Frontal cortex (tissue), 4 donors: ENCODE measurements at places on chromosomes 12 and 14. TPM values are rescaled to one million over a fixed set of nuclear protein-coding genes. Genes with fewer than 3 reads are reported as not detected.

CDKN3 gene
- total RNA-seq, result 5.3 TPM

GNG2 gene
- 400 TPM for total RNA-seq

AQP6 gene
- total RNA-seq, result not detected

APEX1 gene
- total RNA-seq, result 64.4 TPM

CEBPE gene
- total RNA-seq, result not detected

KCNH3 gene
- 3.7 TPM for total RNA-seq

EGLN3 gene
- total RNA-seq, result 9.0 TPM

TTC6 gene
- total RNA-seq, result 0.41 TPM

SLC24A4 gene
- total RNA-seq, result 0.41 TPM

GDF3 gene
- not detected for total RNA-seq

PRB2 gene
- not detected for total RNA-seq

E2F7 gene
- 1.2 TPM for total RNA-seq

NYNRIN gene
- 9.8 TPM for total RNA-seq

NGB gene
- total RNA-seq, result 4.9 TPM

CPSF6 gene
- 79.1 TPM for total RNA-seq

POTEG gene
- not detected for total RNA-seq

AGAP2 gene
- 25.7 TPM for total RNA-seq

NELL2 gene
- total RNA-seq, result 2,116 TPM

PLEKHD1 gene
- 0.41 TPM for total RNA-seq

PMCH gene
- 0.41 TPM for total RNA-seq

IFNG-AS1 gene
- not detected for total RNA-seq

FAM186B gene
- total RNA-seq, result 0.41 TPM

AEBP2 gene
- 42.0 TPM for total RNA-seq

VWF gene
- total RNA-seq, result 8.2 TPM

DENND5B gene
- 41.6 TPM for total RNA-seq

TSPAN11 gene
- 2.9 TPM for total RNA-seq

PTPRR gene
- 16.7 TPM for total RNA-seq

DIO2 gene
- total RNA-seq, result 21.2 TPM

LMNTD1 gene
- total RNA-seq, result 1.2 TPM

AHNAK2 gene
- 20.0 TPM for total RNA-seq

VIPAS39 gene
- 35.5 TPM for total RNA-seq

PTHLH gene
- not detected for total RNA-seq

SLC6A13 gene
- 12.2 TPM for total RNA-seq

ANO6 gene
- total RNA-seq, result 9.4 TPM

IL22 gene
- not detected for total RNA-seq

RGS6 gene
- 4.9 TPM for total RNA-seq

TAS2R43 gene
- 3.7 TPM for total RNA-seq

TMPRSS12 gene
- not detected for total RNA-seq

MNAT1 gene
- 76.2 TPM for total RNA-seq

KRT77 gene
- not detected for total RNA-seq
